Cortex of kidney (tissue), 1 donor: ENCODE measurements at places on chromosomes 3 and 15.

GRCh38 chr3:171455603-171456550 is 4.3 kb downstream of the TNIK start:
- DNase-seq = no peak

DNA sequence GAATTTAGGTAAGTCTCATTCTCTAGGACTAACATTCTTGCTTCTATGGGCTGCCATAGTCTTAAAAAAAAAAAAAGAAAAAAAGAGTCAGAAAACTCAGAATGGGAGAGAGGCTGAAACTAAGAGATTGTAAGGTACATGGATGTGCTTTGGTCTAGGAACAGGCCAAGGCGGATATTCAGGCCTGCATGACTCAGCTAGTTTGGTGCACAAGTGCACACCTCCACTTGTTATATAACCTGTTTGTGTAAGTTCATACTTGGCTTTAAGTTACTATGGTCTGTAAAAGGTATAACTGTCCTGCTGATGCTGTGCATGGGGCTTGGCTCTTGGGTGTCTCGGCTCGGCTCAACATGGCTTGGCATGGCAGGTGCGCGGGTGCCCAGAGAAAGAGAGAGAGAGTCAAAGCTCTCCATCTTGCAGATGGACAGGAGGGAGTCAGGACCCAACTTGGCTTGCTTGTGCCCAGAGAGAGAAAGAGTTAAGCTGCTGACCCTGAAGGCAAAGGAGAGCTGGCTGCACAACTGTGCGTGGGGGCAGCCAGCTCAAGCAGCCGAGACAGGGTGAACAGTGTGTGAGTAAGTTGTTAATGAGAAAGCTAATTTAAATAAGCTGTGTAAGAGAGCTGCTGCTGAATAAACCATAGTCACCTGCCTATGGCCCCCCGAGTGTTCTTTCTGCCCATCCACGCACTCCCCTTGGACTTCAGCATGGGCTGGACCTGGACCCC is 31.4 kb upstream of the CHRNB4 start:
- DNase-seq = no peak

- DNase-seq = no peak
Measured at GRCh38 chr3:69009559-69010410, 3.7 kb downstream of the EOGT start.

- no peak for DNase-seq
Measured at GRCh38 chr3:5709714-5710113, 522.2 kb downstream of the EDEM1 start.

GRCh38 chr3:190581041-190581541 is 67.2 kb downstream of the IL1RAP start:
- no peak for DNase-seq

GRCh38 chr3:148604270-148605085 is 93.2 kb upstream of the AGTR1 start:
- no peak for DNase-seq
